ENCODE measurements at places on chromosomes 5 and 9. TPM values are rescaled to one million over a fixed set of nuclear protein-coding genes. Genes with fewer than 3 reads are reported as not detected.

The OTP gene
- not detected for total RNA-seq

The HOMER1 gene
- 9.2 TPM for total RNA-seq

The SYK gene
- 31.0 TPM for total RNA-seq

The RASGEF1C gene
- total RNA-seq, result not detected

The F2RL2 gene
- total RNA-seq, result 0.05 TPM

The WASHC1 gene
- total RNA-seq, result 2.9 TPM

The PCDHB12 gene
- 0.05 TPM for total RNA-seq

Data from airway epithelial cell (primary cell).